EL (cell line): ENCODE measurements at places on chromosomes 1 and 21.

DNA sequence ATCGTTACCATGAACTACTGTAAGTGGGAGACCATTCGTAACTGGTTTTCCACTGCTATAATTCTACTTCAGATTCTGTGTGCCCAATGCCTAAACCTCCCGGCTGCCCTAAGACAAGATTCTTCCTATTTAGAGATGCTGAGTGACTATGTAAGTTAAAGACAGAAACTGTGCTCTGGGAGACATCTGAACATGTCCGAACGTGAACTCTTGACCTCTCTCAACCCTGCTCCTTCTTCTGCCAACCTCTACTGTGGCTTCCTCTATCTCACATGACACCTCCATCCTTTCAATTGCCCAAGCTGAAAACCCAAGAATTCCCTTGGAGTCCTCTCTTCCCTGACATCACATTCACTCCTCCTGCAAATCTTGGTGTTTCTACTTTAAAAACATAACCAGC, 182.9 kb downstream of the AKT3 start:
- no peak for DNase-seq

- DNase-seq = no peak
Measured at GRCh38 chr1:172531412-172532182, 1.4 kb upstream of the SUCO start.

- DNase-seq = peak; percentile 97
Measured at GRCh38 chr21:45386728-45387371, 18.1 kb upstream of the COL18A1 start.

DNA sequence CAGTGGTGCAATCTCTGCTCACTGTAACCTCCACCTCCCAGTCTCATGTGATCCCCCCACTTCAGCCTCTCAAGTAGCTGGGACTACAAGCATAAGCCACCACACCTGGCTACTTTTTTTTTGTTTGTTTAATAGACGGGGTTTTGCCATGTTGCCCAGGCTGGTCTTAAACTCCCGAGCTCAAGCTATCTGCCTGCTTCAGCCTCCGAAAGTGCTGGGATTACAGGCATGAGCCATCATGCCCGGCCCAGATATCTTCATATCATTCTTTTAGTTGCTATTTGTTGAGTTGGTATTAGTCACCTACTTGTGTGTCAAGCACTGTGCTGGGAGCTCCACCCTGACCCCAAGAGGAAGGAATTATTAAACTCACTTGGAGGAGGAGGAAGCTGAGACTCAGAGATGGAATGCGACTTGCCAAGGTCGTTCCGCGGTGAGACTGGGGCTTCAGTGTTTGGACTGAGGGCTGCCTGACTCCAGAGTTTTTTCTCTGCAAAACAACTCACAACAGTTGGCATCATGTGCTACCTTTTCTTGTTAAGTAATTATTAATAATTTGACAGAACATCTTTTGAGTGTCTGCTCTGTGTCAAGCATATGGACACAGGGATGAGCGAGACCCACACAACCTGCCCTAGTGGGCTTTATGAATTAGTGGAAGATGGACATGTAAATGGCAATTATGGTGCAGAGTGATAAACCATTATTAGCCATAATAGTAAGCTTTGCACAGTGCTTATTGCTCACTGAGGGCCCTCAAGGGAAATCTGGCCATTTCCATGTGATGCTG, 132.0 kb downstream of the FOXD2 start:
- peak; percentile 96 for DNase-seq

DNA sequence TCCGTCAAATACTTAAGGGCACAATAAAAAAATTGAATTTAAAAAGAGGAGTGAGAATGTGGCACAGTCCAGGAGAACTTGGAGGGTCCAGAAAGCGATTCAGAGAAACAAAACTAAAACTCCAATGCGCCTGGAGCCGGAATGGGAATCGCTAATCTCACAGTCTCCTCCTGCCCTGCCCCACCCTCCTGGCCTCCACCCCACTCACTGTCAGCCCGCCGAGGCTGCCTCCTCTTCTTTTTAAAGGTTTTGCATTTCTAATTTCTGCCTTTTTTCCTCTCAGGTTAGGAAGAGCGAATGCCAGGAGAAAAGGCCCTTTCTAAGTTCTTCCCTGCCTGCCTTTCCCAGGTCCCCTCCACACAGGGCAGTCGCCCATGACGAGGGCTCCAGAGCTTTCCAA, 135.3 kb downstream of the ZBTB18 start:
- no peak for DNase-seq
